ENCODE measurements at places on chromosomes 3 and 15.

DNA sequence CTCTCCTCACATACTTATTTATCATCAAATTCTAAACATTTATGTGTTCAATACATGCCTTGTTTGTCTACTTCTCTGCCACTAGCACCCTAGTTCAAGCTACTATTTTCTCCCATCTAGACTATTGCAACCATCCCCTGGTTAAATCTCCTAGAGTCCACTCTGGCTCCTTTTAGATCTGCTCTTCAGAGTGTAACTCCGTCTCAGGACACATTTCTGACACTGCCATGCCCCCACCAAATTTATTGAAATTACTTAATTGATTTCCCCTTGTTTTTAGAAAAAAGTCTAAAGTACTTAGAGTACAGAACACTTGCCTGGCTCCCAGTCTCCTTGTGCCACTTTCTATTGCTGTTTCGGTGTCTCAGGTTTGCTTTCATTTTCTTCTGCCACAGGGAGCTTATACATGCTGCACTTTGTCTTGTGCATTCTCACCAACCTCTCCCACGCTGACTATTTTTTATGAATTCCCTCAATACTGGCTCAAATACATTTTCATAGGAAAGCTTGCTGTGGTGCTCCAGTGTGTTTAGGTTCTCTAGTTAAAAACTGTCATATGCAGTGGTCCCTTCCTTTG, 792.3 kb downstream of the DIPK2A start:
- H3K4me3 ChIP-seq: no peak overlapping the region
- DNase-seq: no peak
- no peaks in the 10 kb centered on the region for H3K36me3 ChIP-seq
- H3K27me3 ChIP-seq: no peaks in the 10 kb centered on the region
- no peaks in the 10 kb centered on the region for H3K4me1 ChIP-seq

DNA sequence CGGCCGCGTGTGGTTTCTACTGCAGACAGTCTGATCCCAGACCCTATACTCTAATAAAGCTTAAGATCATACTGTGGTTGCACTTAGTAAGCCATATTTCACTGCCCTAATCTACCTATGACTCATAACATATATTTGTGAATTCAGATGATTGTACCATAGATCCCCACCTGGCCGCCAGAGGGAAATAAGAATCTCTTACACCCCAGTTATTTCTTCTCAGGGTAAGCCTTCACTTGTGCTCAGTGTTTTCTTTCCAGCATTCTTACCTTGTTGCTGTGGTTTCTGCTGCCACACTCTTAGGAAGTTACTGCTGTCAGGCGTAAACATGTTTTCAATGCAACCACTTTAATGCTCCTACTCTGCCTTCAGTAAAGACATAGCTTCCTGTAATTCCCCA, 105.9 kb downstream of the B3GALNT1 start:
- H3K27ac ChIP-seq: no peak overlapping the region
- no peaks in the 10 kb centered on the region for H3K36me3 ChIP-seq
- no peaks in the 10 kb centered on the region for H3K27me3 ChIP-seq
- no peak overlapping the region for H3K4me3 ChIP-seq
- H3K4me1 ChIP-seq: no peaks in the 10 kb centered on the region

DNA sequence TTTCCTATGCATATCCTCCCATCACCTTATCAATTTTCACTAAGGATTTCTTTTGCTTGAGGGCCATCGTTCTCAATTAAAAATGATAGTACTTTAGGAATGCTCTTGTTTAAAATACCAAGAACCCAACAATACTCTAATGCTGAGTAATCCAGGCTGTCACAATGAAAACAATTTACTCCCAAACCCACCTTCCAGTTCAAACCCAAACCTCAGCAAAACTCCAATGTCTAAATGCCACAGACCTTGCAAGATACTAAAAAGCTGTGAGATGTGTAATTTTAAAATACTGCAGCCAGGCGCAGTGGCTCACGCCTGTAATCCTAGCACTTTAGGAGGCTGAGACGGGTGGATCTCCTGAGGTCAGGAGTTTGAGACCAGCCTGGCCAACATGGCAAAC, 889.8 kb downstream of the ROBO1 start:
- H3K4me3 ChIP-seq: no peak overlapping the region
- no peaks in the 10 kb centered on the region for H3K4me1 ChIP-seq
- H3K27me3 ChIP-seq: no peaks in the 10 kb centered on the region
- DNase-seq: no peak
- H3K36me3 ChIP-seq: no peaks in the 10 kb centered on the region

DNA sequence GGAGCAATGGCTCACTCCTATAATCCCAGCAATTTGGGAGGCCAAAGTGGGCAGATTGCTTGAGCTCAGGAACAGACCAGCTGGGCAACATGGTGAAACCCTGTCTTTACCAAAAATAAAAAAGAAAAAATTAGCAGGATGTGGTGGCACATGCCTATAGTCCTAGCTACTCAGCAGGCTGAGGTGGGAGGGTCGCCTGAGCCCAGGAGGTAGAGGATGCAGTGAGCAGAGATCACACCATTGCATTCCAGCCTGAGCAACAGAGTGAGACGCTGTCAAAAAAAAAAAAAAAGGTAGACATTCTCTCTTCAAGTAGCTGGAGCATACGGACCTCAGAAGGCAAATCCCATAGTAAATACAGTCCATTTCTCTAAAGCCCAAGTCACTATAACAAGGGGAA, 7.1 kb upstream of the C3orf80 start:
- no peak overlapping the region for H3K4me3 ChIP-seq
- H3K27me3 ChIP-seq: peaks cover 57% of the 10 kb centered on the region
- no peaks in the 10 kb centered on the region for H3K4me1 ChIP-seq
- no peaks in the 10 kb centered on the region for H3K36me3 ChIP-seq
- DNase-seq: no peak

DNA sequence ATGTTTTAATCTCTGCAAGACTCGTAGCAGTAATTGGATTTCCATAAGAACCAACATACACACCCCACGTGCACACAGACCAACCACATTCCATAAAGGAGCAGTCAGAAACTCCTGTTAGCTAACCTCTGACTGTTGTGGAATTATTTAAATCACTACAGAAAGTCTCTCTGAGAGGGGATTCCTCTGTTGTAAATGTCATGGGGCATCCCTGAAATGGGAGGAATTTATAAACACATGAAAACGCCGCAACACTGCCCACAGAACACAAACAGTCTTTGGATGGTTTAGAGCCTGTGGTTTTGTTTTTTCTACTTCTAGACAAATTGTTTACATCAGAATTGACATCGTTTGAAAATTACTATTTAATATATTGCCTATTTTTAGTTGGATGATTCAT, 740.1 kb upstream of the GRM7 start:
- no peak overlapping the region for H3K27ac ChIP-seq
- H3K27me3 ChIP-seq: no peaks in the 10 kb centered on the region
- H3K4me3 ChIP-seq: no peak overlapping the region
- no peaks in the 10 kb centered on the region for H3K36me3 ChIP-seq
- no peaks in the 10 kb centered on the region for H3K4me1 ChIP-seq
- DNase-seq: no peak

DNA sequence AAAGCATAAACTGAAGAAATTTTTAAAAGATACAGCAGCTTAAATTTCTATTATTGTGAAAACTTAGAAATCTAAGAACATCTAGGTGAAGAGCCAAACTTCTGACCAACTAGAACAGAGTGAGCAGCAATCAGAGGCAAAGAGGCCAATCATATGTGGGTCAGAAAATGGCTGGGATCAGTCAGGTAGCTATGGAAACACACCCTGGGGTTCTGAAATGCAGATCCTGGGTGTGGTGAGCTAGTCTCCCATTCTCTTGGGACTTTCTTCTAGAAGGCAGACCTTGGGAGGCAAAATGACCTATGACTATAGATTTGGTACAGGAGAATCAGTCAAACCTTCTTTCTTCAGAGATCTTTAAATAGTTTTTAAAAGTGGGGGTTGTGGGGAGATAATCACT, 385.8 kb downstream of the TBC1D5 start:
- no peak for DNase-seq
- no peaks in the 10 kb centered on the region for H3K27me3 ChIP-seq
- H3K27ac ChIP-seq: no peak overlapping the region
- no peak overlapping the region for H3K4me3 ChIP-seq
- H3K36me3 ChIP-seq: no peaks in the 10 kb centered on the region
- H3K4me1 ChIP-seq: no peaks in the 10 kb centered on the region

All from activated T-helper 2 cell treated with anti-CD3 and anti-CD28 coated beads, Interferon-gamma antibody, Interleukin-2, Interleukin-4, amounts not matched to agents 10 μg/mL and 5 μg/mL and 100 μg/mL, durations not matched to agents 14 hours and 24 hours and 36 hours (primary cell).